Fibroblast of skin of scalp (primary cell): ENCODE measurements at places on chromosomes 4 and X.

- no peak for DNase-seq
Observed at GRCh38 chrX:19368576-19368975, 24.8 kb downstream of the PDHA1 start.

- no peak for DNase-seq
Observed at GRCh38 chr4:186653969-186654368, 69.7 kb downstream of the FAT1 start.

GRCh38 chr4:42464550-42465094 lies 67.3 kb downstream of the SHISA3 start:
- DNase-seq, result peak; percentile 9

- DNase-seq, result peak; percentile 68
Observed at GRCh38 chrX:129522184-129523078, 859 bp downstream of the SMARCA1 start.

GRCh38 chr4:108854786-108855185 lies 91.9 kb upstream of the ETNPPL start:
- peak; percentile 53 for DNase-seq

- no peak for DNase-seq
Observed at GRCh38 chr4:85815796-85816459, 341.0 kb downstream of the ARHGAP24 start.

DNA sequence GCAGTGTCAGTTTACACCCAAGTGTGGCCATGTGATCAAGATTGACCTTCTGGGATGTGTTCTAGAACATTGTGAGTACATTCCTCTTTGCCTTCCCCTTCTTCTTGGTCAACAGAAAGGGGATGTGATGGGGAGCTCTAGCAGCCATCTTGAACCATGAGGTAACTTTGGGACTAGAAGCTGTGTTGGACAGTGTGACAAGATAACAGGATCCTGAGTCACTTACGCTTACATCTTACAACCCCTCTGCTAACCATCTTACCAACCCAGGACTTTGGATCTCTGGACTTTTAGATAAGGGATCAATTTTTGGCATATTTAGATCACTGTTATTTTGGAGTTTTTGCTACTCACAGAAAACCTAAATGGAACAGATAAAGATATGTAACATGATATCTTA lies 625.6 kb downstream of the BCOR start:
- DNase-seq, result no peak

GRCh38 chr4:53487766-53488165 lies 103.5 kb downstream of the LNX1 start:
- no peak for DNase-seq

- no peak for DNase-seq
Observed at GRCh38 chrX:40831750-40832149, 96.4 kb upstream of the MED14 start.

DNA sequence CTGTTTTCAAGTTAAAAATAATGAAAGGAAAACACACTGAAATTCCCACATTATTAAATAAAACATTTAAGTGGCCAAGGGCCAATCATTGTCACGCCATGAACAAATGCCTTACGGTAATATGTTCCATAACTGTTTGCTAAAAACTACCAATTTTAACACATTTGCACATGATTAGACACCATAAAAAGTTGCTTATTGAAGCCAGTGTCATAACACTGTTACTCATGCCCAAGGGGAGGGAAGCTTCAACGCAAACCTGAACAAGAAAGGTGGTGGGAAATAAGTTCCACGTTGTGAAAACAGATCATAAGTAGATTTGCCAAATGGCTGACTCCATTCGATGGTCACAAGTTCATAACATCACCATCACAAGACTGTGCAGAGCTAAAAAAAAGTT lies 739.3 kb upstream of the FAM241A start:
- peak; percentile 43 for DNase-seq

DNA sequence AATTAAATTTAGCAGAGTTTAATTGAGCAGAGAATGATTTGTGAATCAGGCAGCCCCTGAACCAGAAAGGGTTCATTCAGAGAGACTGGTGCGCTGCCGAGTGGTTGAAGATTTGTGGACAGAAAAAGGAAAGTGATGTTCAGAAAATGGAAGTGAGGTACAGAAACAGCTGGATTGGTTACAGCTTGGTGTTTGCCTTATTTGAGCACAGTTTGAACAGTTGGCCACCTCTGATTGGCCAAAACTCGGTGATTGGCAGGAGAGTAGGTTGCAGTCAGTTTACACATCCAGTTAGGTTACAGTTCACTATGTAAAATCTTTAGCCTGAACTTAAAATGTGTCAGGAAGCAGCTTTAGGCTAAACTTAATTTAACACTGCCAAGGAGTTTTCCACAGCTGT lies 14.9 kb downstream of the MID1IP1 start:
- no peak for DNase-seq

DNA sequence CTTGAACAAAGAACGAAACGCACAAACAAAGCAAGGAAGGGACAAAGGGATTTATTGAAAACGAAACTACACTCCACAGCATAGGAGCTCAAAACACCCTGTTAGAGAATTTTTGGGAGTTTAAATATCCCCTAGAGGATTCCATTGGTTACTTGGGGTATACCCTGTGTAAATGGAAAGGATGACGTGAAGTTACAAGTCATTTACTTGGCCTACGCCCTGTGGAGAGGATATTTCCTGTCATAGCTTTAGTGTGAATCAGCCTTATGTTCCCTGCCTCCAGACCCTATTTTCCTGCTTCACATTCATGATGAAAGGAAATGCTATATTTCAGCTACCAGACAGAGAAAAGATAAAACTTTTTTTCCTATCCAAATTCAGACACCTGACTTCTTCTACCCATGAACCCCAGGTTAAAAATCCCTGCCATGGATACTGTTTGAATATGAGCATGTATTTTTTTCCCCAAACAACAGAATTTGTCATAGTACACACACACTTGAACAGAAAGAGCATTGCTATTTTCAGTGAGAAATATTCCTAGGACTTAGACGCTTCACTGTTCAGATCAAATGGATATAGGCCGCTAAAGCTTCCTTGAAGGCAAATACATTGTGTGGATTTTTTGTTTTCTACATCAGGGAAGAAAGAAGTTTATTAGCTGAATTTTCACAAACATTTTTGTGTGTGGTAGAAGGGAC lies 20.4 kb downstream of the PIN4 start:
- peak; percentile 86 for DNase-seq

DNA sequence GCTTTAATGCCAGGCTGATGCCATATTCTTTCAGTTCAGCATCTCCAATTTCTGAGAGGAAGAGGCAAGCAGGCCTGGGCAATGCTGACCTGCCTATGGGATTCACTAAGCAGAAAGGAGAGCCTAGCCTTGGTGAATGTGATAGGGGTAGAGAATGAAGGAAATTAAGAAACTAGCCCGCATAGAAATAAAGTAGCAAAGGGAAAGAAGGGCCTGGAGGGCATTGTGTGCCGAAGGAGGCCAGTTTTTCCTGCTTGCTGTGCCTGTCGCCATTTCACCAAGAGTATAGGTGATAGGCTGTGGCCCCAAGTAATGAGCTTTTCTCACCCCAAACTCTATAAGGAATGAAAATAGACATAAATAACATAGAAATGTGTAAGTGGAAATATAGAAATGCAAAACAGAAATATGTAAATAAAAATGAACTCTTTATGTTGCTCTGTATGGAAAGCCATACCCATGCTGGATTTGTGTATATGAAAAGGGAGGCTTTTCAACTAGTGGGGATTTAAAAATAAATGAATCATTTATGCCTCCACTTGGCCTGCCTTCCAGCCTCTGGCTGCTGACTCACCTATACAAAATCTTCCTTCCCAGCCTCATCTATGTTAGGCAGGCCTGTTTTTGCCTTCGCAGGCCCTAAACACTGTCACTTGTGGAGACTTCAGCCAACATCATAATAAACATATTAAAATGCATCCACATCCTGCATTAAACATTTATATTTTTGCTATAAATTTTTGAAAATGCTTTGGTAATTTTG lies 5.1 kb upstream of the OCRL start:
- peak; percentile 14 for DNase-seq

DNA sequence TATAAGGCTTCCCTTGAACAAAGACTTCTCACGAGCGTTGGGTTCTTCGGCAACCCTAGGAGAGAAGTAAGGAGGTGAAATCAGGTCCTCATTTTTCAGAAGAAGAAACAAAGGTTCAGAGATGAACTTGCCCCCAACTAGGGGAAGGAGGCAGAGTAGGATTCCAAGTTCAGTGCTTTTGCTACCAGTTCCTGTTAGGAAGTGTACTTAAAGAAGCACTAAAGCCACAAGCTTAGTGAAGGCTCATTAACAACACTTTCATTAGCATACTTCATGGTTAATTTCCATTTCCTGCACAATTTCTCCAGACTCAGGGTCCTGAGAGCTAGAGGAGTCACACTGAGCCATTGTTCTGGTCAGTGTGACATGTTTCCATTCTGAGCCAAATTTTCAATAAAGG lies 52.1 kb downstream of the VSIG4 start:
- no peak for DNase-seq

- DNase-seq, result no peak
Observed at GRCh38 chr4:5650040-5650439, 58.3 kb downstream of the EVC2 start.

DNA sequence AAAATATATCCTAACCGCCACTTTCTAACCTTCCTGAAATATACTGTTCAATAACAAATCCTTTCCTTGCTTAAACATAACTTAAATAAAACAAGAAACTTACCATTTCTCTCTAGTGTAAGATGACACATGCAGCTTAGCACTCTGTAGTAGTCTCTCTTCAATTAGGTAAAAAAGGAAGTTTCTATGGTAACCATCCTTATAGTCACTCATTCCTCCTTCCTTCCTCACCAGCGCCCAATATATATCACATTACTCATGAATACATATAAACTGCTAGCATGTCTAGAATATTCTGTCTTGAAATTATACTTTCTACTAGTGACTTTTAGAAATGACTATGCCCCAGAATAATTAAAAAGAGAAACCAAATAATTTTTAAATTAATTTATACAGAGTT lies 112.2 kb downstream of the SNCA start:
- peak; percentile 87 for DNase-seq

DNA sequence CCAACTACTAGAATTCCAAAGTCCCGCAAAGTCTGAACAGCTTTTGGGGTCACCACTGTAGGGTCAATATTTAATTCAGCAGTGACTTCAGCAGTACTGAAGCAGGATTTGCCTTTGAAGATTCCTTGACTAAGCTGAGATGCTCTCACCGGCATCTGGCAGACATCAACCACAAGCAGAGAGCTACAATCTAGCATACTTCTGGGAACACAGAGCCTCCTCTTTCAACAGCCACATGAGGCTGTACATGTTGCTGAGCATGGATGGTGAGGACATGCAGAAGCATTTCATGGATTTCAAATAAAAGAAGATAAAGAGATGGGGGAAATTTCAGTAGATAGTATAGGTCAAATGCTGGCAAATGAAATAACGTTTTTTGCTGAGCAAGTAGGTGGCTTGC lies 6.6 kb upstream of the ASB11 start:
- no peak for DNase-seq

- DNase-seq, result peak; percentile 1
Observed at GRCh38 chr4:157221895-157222770, 1.6 kb downstream of the GRIA2 start.

DNA sequence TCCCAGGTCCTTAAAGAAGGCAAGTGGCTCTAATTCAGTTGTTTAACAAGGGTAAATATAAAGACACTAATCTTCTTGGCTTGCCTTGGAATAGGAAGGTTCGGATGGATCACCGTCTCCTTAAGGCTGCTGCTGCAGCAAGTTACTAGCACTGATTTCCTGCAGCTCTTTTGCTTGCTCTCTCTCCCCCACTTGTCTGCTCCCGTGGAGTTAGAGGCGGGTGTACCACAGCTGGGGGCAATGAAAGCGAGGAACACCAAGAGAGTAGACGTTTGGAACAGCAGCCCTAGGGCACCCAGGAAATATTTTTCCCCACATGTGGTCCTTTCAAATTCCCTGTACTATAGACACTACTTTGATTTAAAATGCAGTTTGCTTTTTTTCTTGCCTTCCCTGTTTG lies 202.2 kb downstream of the SH2D1A start:
- peak; percentile 43 for DNase-seq

DNA sequence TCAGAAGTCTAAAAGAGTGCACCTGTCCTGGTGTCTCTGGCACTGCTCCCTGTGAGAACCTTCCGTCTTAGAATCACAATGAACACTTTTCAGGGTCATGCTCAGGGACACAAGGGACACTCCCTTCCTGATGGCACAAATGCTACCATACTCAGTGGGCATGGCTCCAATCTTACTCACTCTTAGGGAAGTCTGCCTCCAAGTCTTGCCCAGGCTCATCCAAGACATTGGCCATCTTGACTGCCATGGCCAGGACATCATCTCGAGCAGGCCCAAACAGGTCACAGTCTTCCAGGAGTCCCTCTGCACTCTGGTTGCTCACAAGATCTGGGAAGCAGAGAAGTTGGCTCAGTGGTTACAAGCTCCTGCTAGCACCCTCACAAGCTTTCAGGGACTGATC lies 8.8 kb downstream of the ZMYM3 start:
- DNase-seq, result no peak

DNA sequence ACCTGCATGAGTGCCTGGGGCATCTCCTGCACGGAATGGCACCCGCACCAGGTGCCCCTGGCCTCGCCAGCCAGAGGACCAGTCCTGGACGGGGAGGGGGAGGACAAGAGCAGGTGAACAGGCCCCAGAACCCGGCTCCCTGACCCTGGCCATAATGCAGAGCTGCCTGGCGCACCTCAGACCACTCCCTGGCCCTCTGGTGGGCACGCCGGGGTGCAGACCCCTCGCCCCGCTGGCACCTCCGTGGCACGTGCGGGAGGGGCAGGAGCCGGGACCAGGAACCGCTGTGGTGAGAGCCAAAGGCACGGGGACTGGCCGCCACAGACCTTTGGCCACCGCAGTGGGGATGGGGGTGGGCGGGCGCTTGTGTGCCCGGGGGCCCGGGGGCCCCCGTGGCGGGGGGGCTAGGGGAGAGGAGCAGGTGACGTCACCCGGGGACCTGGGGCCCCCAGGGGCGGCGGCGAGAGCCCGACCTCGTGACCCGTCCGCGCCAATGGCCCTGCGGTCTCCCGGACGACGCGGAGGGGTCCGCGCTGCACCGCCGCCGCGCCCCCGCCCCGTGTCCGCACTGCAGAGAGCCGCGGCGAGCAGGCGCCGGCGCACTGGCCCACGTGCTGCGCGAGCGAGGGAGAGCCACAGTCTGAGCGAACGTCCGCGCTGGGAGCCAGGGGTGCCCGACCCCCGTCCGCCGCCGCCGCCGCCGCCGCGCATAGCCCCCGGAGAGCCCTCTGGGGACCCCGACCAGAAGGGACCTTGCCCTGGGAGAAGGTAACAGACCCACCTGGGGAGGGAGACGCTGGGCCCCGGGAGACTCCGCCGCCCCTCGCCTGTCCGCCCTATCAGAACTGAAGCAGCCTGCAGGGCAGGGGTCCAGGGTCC lies at the start of gene PNMA3:
PNMA3 (plus strand) TSS at position 600 of the 879 bp plus-strand sequence. CDS start 586 bp downstream, outside the sequence.
- DNase-seq, result no peak

DNA sequence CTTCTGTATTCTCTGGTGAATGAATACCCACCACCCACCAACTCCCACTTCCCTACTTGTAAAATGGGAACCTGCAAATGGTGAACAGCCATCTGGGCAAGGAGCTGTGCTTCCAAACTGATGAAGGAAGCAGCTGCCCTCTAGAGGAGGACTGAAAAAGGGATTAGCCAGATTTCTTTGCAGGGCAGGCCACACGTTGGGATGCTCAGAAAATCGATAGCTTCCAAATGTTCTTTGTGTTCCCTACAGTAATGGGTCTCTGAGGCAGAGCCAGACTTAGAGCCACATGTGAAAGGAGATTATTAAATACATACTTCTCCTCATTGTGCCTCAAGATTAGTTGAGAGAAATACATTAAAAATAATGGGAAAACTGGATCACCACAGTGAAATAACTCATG lies 39.3 kb upstream of the LPAR4 start:
- peak; percentile 56 for DNase-seq
